ENCODE measurements at places on chromosomes 5 and 9. TPM values are rescaled to one million over a fixed set of nuclear protein-coding genes. Genes with fewer than 3 reads are reported as not detected.
A peak's percentile ranks its signal among the peaks of the same experiment; 100 is the strongest.

C5orf52 gene
- not detected for polyA plus RNA-seq

DNA sequence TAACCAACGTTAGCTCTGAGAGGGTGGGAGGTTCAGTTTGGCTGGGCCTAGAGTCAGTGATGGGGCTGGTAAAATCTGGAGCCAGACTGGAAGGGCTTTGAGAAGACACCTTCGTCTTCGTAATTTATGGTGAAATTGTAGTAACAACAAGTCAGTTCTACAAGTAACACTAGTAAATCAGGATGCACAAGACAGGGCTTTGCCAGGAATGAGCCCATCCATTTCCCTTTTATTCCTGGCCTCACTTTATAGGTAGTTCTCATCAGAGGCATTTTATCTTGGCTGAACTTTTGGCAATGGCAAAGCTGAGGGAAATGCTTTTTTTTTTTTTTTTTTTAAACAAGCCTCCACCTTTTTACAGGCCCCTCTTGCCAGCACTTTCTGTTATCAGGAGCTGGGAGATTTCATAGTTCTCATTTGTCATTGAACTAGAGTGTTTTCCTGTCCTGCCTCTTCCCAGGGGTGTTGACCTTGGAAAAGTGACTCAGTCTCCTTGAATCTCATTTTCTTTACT is 110.5 kb upstream of the KLF4 start:
- DNase-seq, result peak; percentile 55

PCDHA2 gene
- polyA plus RNA-seq, result not detected

CARTPT gene
- polyA plus RNA-seq, result 1.00 TPM

GRCh38 chr9:134660407-134660806 is 18.8 kb downstream of the COL5A1 start:
- no peak for DNase-seq

- DNase-seq, result no peak
These were observed 4.8 kb downstream of the ARHGEF28 start for GRCh38 chr5:73630765-73631164.

ARID3C gene
- polyA plus RNA-seq, result not detected

All from stomach (tissue), 19 donors.